ENCODE measurements at places on chromosomes 2 and 18. TPM values are rescaled to one million over a fixed set of nuclear protein-coding genes. Genes with fewer than 3 reads are reported as not detected.

GRCh38 chr2:37232131-37232933 is 874 bp downstream of the NDUFAF7 start:
- H3K4me1 ChIP-seq = peaks cover 21% of the 10 kb centered on the region
- no peak overlapping the region for H3K27ac ChIP-seq
- no peak for DNase-seq
- H3K4me3 ChIP-seq = peak overlapping the region; percentile 74
- peaks cover 13% of the 10 kb centered on the region for H3K36me3 ChIP-seq

DNA sequence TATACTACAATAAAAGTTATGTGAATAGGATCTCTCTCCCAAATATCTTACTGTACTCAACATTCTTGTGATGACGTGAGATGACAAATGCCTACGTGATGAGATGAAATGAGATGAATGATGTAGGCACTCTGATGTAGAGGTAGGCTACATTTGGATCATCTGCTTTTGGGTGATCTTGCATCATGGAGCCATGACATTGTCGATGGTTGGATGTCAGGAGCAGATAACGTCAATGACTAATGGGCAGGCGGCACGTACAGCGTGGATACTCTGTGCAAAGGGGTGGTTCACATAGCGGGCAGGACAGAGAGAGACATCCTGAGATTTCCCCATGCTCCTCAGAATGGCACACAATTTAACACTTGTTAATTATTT is 40.8 kb upstream of the PPP1R1C start:
- no peak for DNase-seq
- H3K27me3 ChIP-seq = no peaks in the 10 kb centered on the region
- peaks cover 4% of the 10 kb centered on the region for H3K4me1 ChIP-seq
- no peaks in the 10 kb centered on the region for H3K36me3 ChIP-seq

DNA sequence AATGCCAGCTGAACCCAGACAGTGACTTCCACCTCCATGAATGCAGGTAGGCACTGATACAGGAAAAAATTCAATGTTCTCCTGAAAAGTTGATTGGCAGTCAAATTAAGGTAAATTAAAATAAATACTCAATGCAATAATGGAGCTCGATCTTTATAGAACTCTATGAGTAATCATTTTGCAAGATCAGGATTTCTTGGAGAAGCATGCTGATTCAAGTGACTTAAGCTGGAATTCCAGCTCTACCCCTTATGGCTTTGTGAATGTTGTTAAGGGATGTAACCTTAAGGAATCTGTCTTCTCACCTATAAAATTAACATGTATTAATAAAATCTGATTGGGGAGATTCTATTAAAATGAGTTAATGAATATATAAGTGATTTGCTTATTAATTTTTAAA is 145.1 kb downstream of the QPCT start:
- DNase-seq = no peak
- no peak overlapping the region for H3K27ac ChIP-seq
- no peaks in the 10 kb centered on the region for H3K36me3 ChIP-seq
- no peak overlapping the region for H3K4me3 ChIP-seq
- H3K4me1 ChIP-seq = no peaks in the 10 kb centered on the region

GRCh38 chr2:81282151-81282769 is 977.7 kb upstream of the LRRTM1 start:
- H3K27me3 ChIP-seq = no peaks in the 10 kb centered on the region
- H3K4me1 ChIP-seq = no peaks in the 10 kb centered on the region
- DNase-seq = no peak

- no peak overlapping the region for H3K4me3 ChIP-seq
- H3K27ac ChIP-seq = no peak overlapping the region
- no peaks in the 10 kb centered on the region for H3K27me3 ChIP-seq
- H3K4me1 ChIP-seq = no peaks in the 10 kb centered on the region
- no peak for DNase-seq
- H3K36me3 ChIP-seq = no peaks in the 10 kb centered on the region
Measured at GRCh38 chr18:48554610-48555400, 16.0 kb downstream of the CTIF start.

DNA sequence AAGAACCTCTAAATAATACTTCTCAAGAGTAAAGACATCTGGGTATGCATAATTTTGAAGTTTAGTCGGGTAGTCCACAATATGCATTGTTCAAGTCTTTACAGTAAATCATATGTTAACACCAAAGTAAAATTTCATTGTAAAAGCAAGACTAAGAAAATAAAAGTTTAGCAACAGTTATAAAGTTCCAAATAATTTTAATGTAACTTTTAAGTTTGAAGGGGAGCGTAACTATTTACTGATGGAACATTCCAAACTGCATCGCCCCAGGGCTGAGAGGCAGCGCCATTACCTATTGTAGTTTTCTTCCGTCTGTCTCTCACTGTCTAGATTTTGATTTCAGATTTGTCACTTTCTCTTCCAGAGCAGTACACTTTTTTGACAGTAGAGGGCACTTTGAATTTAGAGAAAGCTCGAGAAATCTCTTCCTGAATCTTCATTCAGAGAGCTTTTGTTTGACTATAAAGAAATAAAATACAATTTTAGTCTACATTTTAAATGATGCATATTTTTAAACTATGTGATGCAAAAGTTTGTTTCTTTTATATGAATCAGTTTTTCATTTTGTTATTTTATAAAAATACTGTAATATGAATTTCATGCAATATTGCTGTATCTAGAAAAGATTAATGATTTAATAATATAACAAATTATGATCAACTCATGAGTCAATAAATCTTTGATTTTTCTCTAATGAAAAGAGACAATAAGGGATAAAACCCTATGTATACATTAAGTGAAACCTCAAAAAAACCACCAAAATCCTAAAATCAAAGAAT is 389.8 kb downstream of the FIGN start:
- peaks cover 4% of the 10 kb centered on the region for H3K4me1 ChIP-seq
- H3K27ac ChIP-seq = no peak overlapping the region
- peaks cover 16% of the 10 kb centered on the region for H3K27me3 ChIP-seq
- H3K4me3 ChIP-seq = no peak overlapping the region
- DNase-seq = no peak
- no peaks in the 10 kb centered on the region for H3K36me3 ChIP-seq

GRCh38 chr2:30514134-30514847 is 67.2 kb downstream of the LCLAT1 start:
- H3K27me3 ChIP-seq = no peaks in the 10 kb centered on the region
- DNase-seq = no peak
- no peak overlapping the region for H3K4me3 ChIP-seq
- H3K27ac ChIP-seq = no peak overlapping the region
- H3K4me1 ChIP-seq = peaks cover 4% of the 10 kb centered on the region
- peaks cover 1% of the 10 kb centered on the region for H3K36me3 ChIP-seq

DNA sequence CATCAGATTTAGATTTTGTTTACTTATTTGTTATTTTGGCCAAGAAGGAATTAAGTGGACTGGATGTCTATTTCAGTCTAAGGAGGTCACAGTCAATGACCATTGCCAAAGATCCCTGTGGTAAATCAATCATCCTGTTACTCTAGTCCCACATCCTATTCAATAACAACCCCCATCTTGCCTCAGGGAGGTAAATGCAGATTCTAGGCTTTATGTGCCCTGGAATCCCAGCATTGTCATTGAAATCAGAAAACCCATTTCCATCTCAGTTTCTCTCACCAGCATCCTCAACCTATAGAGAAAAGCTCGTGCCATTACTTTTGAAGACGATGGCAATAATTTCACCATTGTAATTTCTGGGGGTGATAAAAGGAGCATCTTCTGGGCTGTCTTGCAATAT is 71.8 kb downstream of the SKA1 start:
- no peaks in the 10 kb centered on the region for H3K4me1 ChIP-seq
- no peaks in the 10 kb centered on the region for H3K36me3 ChIP-seq
- no peaks in the 10 kb centered on the region for H3K27me3 ChIP-seq
- no peak overlapping the region for H3K27ac ChIP-seq
- DNase-seq = no peak

GRCh38 chr2:152694161-152694661 is 23.1 kb downstream of the PRPF40A start:
- no peak overlapping the region for H3K4me3 ChIP-seq
- no peak overlapping the region for H3K27ac ChIP-seq
- DNase-seq = no peak
- peaks cover 19% of the 10 kb centered on the region for H3K36me3 ChIP-seq
- no peaks in the 10 kb centered on the region for H3K4me1 ChIP-seq

- no peak overlapping the region for H3K27ac ChIP-seq
- peaks cover 20% of the 10 kb centered on the region for H3K36me3 ChIP-seq
- H3K27me3 ChIP-seq = no peaks in the 10 kb centered on the region
- no peak for DNase-seq
- no peak overlapping the region for H3K4me3 ChIP-seq
Measured at GRCh38 chr2:7034303-7034702, 117.1 kb downstream of the RNF144A start.

GRCh38 chr2:64652231-64653108 is 1.2 kb downstream of the SERTAD2 start:
- H3K4me3 ChIP-seq = peak overlapping the region; percentile 86
- no peaks in the 10 kb centered on the region for H3K27me3 ChIP-seq
- no peaks in the 10 kb centered on the region for H3K36me3 ChIP-seq

DNA sequence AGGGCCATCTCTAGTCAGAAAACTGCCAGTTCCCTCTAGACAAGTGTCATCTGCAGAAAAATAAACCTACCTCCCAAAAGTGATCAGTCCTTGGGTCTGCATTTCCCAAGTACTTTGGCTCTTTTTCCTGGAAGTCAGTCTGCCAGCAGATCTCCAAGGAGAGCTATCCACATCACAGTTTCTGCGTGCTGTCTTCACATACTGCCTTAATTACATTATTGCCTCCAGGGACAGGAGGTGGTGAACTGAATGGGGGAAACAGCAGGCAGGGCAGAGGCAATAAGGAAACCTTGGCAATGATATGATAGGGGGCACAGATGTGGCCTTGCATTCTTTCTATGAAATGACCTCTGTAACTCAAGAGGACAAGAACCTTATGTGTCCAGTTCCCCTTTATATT is 105.9 kb upstream of the SIX2 start:
- DNase-seq = no peak
- no peak overlapping the region for H3K4me3 ChIP-seq
- no peak overlapping the region for H3K27ac ChIP-seq

GRCh38 chr2:233063269-233063975 is 3.3 kb downstream of the INPP5D start:
- H3K27me3 ChIP-seq = no peaks in the 10 kb centered on the region
- H3K27ac ChIP-seq = no peak overlapping the region
- H3K4me1 ChIP-seq = peaks cover 34% of the 10 kb centered on the region
- H3K4me3 ChIP-seq = no peak overlapping the region

- no peaks in the 10 kb centered on the region for H3K27me3 ChIP-seq
- H3K36me3 ChIP-seq = no peaks in the 10 kb centered on the region
- no peak overlapping the region for H3K4me3 ChIP-seq
- H3K4me1 ChIP-seq = no peaks in the 10 kb centered on the region
Measured at GRCh38 chr2:220077488-220077887, 450.1 kb downstream of the SLC4A3 start.

DNA sequence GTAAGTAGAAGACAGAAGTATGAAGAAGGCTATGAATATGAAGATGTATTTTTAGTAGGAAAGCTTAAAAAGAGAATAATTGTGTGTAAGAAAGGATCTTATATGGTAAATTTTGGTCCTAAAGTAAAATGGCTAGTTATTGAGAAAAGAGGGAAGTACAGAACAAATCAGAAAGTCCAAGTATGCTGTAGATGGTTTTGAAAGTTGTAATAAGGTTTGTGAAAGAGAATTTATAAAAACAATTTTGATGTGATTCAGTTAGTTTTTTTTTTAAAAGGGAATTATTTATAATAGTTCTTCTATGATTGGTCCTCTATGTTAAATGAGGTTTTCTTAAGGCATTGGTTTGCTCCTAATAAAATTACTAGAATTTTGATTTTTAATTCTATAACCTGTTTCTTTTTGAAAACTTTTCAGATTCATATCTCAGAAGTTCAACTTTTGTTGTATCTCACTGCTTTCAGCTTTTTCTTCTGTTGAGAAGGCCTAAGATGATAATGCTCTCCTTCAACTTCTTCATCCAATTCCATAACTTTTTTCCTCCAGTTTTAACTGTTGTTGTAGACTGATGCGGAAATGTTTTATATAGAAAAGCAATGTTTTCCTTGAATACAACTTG is 322.7 kb downstream of the NOL4 start:
- no peaks in the 10 kb centered on the region for H3K4me1 ChIP-seq
- H3K36me3 ChIP-seq = no peaks in the 10 kb centered on the region
- DNase-seq = no peak

DNA sequence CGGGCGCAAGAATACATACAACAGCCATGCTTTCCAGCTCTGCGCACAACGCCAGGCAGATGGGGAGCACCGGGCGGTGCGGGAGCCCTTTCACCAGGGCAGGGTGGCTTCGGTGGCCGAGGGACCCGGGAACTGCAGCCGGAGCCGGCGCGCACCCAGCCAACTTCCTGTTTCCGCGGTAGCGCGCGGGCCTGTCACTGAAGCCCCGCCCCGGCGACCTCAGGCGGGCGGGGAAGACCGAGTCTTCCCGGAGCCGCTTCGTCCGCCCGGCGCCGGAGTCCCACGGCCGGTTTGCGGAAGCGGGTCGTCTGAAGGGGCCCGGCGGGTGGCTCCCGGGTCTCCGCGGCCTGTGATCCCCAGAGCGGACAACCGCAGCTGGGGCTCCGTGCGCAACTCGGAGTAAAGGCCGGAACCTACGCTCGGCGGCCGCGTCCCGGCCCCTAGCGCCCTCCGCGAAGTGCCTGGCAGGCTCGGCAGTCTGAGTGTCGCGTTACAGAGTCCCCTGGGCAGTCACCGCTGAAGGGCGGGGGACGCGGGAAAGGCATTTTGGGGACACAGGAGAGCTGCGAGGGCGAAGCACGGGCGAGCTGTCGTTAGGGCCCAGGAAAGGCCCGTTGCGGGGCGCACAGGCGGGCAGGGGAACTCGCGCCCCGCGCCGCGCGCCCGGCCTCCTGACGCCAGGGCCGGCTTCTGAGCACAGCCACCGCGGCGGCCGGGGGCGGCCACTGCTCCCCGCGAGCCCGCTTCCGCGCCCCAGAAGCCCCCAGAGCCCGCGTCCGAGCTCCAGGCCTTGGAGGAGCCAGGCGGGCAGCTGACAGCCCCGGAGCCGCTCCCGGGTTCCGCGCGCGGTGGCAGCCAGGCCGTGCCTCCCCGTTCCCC is at the start of gene MPPE1:
Gene MPPE1, minus strand, starts transcription at position 136 of the 879 bp plus-strand sequence. CDS start 11,053 bp downstream, outside the sequence.
- peaks cover 9% of the 10 kb centered on the region for H3K36me3 ChIP-seq
- DNase-seq = peak; percentile 90
- no peaks in the 10 kb centered on the region for H3K27me3 ChIP-seq
- peak within 1 kb of the TSS; percentile 93 for H3K4me3 ChIP-seq

WDR75 gene
- 40.7 TPM for polyA plus RNA-seq

SPIRE1 gene
- polyA plus RNA-seq = 6.2 TPM

ABCB11 gene
- 0.09 TPM for polyA plus RNA-seq

STPG4 gene
- polyA plus RNA-seq = 0.05 TPM

ATP6V1C2 gene
- polyA plus RNA-seq = 10.6 TPM

CCL20 gene
- 15.0 TPM for polyA plus RNA-seq

SCG2 gene
- 0.71 TPM for polyA plus RNA-seq

UGT1A5 gene
- 0.14 TPM for polyA plus RNA-seq

GALNT5 gene
- polyA plus RNA-seq = 0.71 TPM

LYG2 gene
- polyA plus RNA-seq = 0.09 TPM

TSGA10 gene
- 6.8 TPM for polyA plus RNA-seq

ABHD1 gene
- polyA plus RNA-seq = 0.27 TPM

MRO gene
- polyA plus RNA-seq = 1.5 TPM

ZNF804A gene
- 0.05 TPM for polyA plus RNA-seq

RGPD4 gene
- polyA plus RNA-seq = 0.05 TPM

RAPGEF4 gene
- polyA plus RNA-seq = 3.6 TPM
